ENCODE measurements at places on chromosomes 7 and 10.
A peak's percentile ranks its signal among the peaks of the same experiment; 100 is the strongest.

GRCh38 chr10:133103311-133103910 is 15.7 kb downstream of the ADGRA1 start:
- no peak for DNase-seq

GRCh38 chr7:106807474-106807873 is 57.6 kb upstream of the PIK3CG start:
- no peak for DNase-seq

GRCh38 chr10:8312079-8312478 is 257.6 kb downstream of the GATA3 start:
- no peak for DNase-seq

DNA sequence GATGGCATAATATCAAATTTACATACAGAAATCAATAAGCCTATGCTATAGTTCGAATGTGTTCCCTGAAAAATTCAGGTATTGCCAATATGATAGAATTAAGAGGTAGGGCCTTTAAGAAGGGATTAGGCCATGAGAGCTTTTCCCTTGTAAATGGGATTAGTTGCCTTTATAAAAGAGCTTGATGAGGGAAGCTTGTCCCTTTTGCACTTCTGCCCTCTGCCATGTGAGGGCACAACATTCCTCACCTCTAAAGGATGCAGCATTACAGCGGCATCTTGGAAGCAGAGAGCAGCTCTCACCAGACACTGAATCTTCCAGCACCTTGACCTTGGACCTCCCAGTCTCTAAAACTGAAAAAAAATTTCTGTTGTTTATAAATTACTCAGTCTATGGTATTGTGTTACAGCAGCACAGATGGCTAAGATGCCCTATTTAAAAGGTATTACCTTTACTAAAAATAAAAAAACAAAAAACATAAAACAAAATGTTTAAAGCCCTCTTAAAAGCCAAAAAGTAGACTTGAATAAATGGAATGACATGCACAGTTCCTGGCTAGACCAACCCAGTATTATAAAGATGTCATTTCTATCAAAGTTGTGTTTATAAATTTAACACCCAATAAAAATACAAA is 909.6 kb downstream of the REEP3 start:
- DNase-seq = no peak

DNA sequence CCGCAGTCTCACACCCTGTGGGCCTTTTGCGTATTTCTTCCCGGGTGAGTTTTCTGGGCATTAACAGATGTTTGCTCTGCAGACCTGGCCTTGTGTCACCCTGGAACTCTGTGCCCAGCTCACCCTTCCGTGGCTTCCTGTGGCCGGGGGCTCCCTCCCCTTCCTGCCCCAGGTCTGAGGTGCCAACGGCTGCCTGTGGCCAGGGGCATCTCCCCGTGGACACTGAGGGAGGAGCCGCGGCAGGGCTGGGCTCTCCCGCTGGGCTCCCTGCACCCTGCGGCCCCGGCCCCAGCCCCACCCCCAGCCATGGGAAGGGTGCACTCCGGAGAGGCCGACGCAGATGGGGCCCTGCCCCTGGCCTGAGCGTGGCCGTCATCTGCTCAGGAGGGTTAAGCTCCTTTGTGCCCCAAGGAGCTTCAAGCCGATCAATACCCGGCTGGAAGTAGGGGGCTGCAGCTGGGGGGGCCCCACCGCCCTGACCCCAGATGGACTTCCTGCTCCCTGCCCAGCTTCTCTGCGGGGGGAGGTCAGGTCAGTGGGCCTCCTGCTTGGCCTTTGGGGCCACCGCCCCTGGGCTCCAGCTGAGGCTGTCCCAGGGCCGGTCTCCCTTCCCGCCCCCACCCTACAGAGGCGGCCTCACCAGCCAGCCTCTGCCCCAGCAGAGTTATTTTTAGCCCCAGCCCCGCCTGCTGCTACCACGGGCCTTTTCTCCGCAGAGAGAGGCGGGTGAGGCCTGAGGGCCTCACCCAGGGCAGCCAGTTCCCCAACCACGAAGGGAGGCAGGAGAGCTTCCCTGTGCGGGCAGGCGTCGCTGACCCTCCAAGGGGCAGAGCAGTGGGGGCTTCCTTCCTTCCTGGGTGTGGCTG is 24.2 kb downstream of the PWWP2B start:
- DNase-seq = peak; percentile 88

DNA sequence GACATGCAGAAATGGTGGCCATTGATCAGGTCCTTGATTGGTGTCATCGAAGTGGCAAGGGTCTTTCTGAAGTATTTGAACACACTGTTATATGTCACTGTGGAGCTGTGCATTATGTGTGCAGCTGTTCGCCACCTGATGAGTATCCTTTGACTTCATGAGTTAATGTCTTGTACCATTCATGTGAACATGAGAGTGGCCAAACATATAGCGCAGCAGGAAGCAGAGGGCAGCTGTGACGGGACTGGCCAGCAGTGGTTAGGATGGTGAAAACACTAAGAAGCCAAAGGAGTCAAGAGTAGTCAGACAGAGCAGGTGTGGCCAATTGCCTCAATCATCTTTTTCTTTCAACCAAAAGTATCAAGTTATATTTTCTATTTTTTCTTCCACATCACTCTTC is 167.4 kb downstream of the IMMP2L start:
- DNase-seq = no peak

DNA sequence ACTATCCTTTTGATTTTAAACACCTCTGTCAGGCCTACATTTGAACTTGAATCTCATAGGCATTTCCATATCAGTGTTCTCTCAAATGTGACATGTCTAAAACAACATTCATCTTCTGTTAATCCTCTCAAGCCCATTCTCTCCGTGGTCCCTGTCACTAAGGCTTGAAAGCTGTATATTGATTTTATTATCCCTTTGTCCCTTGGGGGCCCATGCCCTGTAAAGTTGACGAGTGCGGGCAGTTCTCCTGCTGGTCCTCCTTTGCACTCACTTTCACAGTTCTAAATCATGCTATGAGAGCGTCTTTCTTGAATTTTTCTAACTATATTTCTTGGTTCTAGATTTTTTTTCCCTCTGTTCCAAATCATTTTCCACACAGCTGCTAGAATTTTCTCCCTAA is 27.3 kb downstream of the GALNT11 start:
- no peak for DNase-seq

DNA sequence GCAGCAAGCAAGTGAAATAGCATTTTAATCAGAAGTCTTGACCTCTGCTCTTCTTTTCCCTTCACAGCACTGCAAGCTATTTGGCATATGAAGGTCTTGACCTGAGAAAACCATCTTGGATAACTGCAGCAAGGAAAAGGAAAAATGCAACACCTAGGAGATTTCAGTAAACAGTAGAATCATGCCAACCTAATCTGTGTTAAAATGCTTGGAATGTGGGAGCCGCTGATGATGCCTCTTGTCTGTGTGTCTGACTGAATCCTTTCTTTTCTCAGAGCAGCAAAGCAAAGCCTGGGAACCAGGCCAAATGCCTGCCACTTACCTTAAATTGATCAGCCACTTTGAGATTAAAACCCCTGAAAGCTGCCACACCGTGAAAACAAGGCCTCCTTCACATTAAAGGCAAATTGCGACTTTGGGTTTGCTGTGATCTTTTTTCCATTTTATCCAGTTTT is 80.4 kb upstream of the CDK6 start:
- DNase-seq = no peak

- no peak for DNase-seq
Observed at GRCh38 chr10:110376767-110377160, 72.0 kb upstream of the SMNDC1 start.

- no peak for DNase-seq
Observed at GRCh38 chr10:67696029-67696428, at the start of gene CTNNA3. TSS of gene CTNNA3 (minus strand) at chr10:67696195.

DNA sequence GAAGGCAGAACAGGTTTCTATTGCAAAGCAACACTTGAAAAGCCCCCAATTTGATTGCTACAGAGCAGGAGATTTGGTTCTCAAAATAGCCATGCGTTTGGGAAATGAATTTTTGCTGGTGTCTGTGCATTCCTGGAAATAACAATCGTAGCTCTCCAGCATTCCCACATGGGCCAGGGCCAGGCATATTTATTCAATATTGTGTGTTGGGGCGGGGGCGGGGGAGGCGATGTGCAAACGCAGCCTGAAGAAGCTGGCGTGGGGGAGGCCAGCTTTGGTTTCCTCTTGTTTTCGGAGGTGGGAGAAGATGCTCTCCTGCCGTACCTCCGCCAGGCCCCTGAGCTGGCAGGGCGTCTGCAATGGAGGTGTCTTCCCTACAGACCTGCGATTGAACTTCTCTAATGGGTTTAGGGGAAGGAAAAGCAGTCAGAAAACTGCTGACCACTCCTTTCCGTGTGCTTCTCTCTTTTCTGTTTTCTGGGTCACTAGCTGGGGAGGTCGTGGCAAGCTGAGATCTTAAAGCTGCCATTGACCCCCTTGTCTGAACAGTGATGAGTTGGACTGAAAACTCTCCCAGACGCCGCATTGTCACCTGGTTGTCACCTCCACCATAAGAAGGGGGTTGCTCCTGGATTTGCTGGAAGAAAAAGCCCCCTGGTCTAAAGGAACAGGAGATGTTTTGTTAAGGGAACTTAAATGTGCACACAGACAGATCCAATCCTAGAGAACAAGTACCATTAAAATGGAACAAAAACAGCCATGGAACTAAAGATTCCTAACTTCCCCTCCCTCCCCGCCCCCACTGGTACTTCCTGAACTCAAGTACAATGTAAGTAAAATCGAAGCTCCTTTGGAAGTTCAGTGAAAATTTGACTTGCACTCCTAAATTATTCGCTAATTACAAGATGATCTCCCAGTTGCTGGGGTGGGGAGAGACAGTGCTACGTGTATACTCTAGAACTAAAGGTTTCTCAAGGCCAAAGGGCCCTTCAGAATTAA is 56.4 kb upstream of the HABP2 start:
- no peak for DNase-seq

GRCh38 chr7:81688622-81689411 is 81.0 kb downstream of the HGF start:
- DNase-seq = no peak

DNA sequence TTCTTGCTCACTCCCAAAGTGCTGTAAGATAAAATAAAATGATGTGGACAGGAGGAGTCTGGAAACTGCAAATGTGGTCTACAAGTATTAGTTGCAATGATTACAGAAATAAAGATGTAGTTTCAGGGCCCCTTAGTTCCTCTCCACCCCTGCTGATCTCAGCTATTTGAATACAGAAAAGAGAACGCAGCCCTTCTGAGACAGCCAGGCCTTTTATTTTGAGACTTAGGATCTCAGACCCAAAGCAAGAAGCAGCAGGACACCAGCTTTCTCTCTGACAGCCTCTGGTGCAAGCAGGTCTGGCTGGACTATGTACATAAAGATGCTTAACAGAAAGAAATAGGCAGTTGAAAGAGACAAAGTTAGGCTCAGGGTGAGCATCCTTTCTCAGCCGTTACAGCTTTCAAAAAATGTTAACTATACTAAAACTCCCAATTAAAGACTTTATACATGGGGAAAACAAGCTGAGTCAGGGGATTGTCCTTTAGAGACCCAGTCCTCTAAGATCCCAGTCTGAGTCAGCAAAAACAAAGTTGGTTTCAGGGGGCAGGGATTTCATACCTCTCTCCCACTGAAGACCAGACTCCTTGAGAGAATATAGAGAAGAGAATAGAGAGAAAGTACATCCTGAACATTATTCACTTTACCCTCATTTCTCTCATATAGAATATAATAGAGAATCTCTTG is 220.4 kb downstream of the TMEM178B start:
- no peak for DNase-seq

DNA sequence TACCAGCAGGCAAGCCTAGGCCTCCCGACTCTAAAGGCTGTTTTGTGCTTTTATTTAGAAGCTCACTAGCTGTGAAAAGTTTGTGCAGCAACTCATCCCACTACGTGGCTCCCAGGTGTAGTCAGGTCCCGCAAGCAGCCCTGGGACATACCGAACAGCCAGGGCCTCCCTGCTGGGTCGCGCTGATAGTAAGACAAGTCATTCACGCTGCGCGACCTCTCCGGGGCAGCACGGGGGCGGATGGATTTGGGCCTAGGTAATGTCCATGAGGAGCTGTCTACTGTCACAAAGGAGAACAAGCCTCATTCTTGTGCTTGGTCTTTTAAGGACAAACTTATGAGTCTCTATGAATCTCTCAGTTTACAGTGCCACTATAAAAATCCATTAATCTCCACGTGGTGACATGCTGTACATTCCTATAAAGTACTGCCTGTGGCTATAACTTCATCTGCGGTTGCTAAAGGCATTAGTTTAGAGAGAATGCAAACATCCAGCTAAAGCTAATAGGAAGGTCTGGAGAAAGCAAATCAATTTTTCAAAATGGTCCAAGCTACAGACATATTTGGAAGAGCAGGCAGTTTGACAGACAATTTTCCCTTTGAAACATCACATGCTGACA is 546.8 kb downstream of the PHTF2 start:
- DNase-seq = no peak

DNA sequence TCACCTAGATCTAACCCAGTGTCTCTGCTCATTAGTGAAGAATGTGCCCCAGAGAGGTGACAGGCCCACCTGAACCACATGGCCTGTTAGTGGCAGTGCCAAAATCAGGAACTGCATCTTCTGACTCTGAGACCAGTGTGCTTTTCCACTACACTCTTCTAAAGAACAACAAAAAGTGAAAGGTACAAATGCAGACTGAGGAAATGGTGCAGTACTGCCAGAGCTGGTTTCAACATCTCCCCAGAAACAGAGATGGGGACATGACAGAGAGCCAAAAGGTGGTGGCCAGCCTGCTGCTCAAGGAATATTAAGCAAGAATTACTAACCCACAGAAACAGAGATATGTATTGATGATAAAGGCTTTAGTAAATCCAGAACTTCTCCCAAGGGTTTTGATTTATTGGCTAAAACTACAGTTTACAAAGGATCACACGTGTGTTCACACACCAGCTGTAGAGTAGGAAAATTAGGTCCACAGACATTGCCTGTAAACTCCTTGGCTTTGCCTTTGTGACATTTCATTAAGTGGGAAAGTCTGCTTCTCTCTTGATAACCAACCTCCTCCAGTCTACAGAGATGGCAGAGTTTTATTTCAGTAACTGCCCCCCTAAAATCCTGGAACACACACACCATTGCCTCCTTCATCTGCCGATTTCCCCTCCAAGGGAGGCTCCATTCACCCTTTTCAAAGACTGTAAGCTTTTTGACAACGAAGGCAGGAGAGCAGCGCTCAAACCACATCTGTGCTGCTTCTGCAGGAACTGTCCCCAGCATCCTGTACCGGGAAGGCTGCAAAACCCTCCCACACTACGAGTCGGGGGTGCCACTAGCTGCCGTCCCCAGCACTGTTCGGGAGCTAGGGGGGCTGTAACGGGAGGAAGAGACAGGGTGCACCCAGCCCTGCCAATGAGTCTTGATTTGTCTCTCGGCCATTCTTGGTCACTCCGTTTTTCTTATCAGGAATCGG is 29.8 kb downstream of the GSDME start:
- DNase-seq = peak; percentile 43

DNA sequence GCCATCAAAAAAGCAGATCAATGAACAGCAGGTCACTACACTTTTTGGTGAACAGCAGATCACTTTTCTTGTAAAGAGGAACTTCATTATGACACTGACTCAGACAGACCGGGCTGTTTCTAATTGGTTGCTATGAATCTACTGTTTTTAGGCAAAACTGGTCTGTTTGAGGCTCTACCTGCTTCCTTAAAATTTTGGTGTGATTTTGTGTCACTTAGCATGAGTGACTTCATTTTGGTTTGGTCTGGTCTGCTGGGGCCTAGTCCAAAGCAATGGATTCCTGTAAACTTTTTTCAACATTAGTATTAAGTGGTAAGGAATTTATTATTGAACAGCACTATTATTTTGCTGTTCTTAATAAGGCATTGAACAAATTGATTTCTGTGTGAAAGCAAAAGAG is 41.8 kb upstream of the C10orf71 start:
- no peak for DNase-seq

Data from ureter (tissue), 1 donor.